ENCODE measurements at places on chromosomes 2 and 18.

DNA sequence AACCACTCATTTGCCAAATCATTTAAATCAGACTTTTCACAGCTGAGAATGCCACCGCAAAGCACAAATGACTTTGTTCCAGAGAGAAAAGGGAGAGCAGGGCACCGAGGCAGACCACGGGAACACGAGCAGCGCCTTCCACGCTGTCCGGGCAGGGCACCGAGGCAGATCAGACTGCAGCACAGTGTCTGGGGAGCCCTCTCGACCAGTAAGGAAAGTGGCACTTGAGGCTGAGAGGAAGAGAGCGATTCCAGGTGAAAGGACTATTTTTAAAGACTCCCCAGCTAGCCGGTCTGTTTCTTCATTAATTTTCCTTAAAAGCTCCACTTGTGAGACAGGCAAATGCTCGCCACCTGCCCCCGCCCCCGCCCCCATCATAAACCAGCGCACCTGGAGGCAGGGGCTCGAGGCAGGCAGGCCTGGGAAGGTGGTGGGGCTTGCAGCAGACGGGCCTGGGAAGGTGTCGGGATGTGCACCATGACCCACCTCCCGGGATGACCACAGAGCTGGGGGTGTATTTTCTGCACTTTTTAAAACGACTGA, 80.9 kb upstream of the CTDP1 start:
- DNase-seq = peak; percentile 40

DNA sequence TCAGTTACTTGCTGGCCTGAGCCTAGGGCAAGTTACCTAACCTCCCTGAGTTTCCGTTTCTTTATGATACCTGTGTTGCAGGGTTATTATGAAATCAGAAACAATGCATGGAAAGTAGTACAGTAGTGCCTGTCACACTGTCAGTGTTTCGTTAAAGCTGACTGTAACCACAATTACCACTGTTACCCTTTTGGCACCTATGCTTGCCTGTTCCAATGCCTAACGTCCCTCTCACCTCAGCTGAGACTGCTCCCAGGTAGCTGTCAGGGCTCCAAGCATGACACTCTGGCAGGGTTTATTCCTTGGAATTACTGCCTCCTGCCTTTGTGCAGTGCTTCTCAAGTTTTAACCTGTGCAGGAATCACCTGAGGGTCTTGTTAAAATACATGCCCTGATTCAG, 135.2 kb upstream of the RBMS1 start:
- DNase-seq = no peak

- DNase-seq = peak; percentile 78
Observed at GRCh38 chr2:108907822-108908712, 81.0 kb downstream of the EDAR start.

- DNase-seq = no peak
Observed at GRCh38 chr2:8515864-8516533, 165.9 kb upstream of the ID2 start.

GRCh38 chr2:149899390-149899789, 311.8 kb upstream of the MMADHC start:
- no peak for DNase-seq

DNA sequence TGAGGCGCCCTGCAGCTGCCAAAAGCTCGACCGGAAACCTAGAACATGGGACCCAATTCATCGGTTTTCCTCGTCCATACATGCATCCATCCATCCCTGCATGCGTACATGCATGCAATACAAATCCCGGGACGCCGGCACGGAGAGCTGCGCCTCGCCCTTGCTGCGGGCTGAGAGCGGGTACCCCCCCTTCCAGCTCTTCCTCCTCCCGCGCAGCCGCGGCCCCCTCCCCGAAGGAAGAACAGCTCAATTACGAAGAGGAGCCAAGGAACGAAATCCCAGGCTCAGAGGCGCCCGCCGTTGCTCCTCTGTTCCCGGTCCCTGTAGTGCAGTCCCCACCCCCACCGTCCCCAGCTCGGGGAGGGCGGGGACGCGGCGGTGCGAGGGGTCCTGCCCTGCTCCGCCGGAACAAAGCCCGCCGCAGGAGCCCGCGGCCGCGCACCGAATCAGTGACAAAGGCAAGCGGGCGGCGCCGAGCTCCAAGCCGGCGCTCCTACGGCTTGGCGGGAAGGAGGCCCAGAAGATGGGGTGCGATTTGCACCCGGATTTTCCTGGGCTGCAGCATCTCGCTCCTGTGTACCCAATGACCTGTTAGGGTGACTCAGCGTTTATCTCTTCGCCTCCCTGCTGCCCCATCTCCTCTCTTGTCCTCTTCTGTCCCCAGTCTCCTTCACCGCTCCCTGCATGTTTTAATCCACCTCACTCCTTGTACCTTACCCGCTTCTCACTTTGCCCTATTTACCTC, 8.9 kb upstream of the POU3F3 start:
- no peak for DNase-seq

- DNase-seq = no peak
Observed at GRCh38 chr2:132404056-132404455, 12.5 kb upstream of the GPR39 start.

Measured in lower leg skin (tissue), 4 donors.